ENCODE measurements at places on chromosomes 7 and 10.

DNA sequence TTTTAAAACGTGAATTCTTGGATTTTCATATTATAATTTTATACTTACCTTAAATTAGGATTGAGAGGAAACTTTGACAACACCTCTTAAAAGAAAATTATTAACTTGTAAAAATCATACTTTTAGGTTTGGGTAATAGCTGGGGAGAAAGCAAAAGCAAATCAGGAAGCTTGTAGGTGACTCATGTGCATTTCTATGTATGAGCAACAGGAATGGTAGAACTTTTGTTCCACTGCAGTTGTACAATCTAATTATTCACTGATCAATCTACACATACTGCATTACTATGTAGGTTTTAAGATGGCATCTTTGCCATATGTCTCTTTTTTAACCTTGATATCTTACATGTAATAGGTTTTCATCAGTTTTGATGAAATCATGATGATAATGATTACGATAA, 223.2 kb downstream of the PRKG1 start:
- no peak for DNase-seq

DNA sequence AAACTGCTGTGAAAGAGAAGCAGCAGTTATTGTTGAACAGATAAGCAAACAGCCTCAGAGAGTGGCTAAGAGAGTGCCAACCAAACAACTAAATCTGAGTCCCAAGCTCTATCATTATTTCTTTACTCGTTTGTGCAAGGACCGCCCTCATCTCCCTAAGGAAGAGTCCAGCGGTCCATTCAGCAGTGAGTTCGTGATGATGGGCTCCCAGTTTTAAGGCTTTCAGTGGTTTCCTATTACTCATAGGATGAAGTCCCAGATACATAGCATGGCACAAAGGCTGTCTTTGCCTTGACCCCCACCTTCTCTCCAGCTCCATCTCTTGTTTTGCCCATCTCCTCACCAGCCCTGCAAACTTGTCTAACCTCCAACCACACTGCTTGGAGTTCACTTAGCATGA, 24.3 kb upstream of the PDE1C start:
- no peak for DNase-seq

DNA sequence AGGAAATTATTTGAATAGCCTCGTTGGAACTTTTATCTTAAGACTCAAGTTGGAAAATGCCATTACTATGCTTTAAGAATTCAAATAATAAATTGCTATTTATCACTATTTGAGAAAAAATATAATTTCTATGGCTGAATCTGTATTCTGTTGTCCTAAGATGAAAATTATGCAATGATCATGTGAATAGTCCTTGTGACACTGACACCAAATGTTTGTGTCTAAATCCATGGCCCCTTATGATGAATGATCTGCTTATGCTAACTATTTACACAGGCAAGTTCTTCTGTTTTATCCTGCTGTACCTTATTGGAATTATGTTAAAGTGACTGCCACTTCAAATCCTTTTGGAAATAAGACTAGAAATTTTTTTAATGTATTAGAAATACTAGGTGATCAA, 208.7 kb downstream of the DOCK4 start:
- no peak for DNase-seq

GRCh38 chr10:68153473-68154210, 44.4 kb downstream of the MYPN start:
- no peak for DNase-seq

- no peak for DNase-seq
Measured at GRCh38 chr7:150897502-150898474, 45.5 kb downstream of the AOC1 start.

- no peak for DNase-seq
Measured at GRCh38 chr10:47297866-47298540, 2.0 kb upstream of the GDF10 start.

DNA sequence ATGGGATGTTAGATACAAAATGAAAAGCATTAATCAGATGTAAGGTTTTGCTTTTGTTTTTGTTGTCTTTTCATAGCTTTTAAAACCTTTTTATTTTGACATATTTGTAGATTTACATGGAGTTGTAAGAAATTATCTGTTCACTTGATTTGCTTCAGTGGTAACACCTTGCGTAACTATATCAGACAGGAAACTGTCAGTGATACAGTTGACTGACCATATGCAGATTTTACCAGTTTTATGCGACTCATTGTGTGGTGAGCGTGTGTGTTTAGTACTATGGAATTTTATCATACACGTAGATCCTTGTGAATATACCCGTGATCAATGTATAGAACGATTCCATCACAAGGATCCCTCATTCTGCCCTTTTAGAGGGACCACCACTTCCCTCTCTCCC, 701.4 kb downstream of the SUGCT start:
- DNase-seq = no peak

GRCh38 chr7:139737221-139738100, 40.3 kb downstream of the HIPK2 start:
- DNase-seq = no peak

DNA sequence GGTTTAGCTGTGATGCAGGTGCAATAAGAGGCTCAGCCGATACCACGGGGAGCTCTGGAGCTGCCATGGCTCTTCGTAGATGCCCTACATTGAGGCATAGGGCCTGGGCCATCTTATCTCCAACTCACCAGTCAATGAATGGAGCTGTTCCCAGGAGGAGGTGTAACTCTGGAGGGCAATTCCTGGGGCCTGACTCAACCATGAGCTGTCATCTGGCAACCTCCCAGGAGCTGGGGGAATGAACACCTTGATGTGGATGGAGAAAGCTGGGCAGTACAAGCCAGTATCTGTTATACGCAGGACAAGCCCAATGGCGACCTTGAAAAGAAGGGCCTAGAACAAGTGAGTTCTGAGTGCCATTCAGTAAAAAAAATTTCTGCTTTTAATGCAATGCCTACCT, 224.0 kb upstream of the PLXDC2 start:
- no peak for DNase-seq

DNA sequence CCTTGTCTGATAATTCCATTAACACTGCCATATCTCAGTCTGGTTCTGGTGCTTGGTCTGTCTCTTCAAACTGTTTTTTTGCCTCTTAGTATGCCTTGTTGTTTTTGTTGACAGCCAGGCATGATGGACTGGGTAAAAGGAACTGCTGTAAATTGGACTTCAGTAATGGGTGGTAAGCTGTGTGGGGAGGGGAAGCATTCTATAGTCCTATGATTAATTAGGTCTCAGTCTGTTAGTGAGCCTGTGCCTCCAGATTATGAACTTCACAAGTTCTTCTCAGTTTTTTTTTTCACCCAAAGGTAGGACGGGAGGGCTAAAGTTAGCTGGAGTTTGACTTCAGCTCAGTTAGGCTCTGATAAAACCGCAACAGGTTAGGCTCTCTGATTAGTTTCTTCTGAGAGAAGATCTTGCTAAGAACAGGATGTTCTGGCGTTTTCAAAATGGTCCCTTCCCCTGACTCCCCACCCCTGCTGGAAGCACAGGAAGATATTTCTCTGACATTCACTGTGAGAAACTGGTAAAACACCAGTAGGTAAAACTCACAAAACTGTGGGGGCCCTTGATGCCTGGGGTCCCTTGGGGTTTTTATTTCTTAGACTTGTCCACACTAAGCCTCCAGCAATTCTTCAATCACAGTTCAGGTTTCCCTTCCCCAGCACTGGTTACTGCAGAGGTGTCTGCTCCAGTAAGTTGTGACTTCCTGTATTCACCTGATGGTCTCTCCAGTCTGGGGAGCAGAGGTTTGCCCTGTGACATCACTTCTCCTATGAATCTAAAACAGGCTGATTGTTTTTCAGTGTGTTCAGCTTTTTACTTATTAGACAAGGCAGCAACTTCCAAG, 43.3 kb upstream of the CCDC71L start:
- no peak for DNase-seq

GRCh38 chr10:73168465-73168803, 515 bp downstream of the FAM149B1 start:
- no peak for DNase-seq

DNA sequence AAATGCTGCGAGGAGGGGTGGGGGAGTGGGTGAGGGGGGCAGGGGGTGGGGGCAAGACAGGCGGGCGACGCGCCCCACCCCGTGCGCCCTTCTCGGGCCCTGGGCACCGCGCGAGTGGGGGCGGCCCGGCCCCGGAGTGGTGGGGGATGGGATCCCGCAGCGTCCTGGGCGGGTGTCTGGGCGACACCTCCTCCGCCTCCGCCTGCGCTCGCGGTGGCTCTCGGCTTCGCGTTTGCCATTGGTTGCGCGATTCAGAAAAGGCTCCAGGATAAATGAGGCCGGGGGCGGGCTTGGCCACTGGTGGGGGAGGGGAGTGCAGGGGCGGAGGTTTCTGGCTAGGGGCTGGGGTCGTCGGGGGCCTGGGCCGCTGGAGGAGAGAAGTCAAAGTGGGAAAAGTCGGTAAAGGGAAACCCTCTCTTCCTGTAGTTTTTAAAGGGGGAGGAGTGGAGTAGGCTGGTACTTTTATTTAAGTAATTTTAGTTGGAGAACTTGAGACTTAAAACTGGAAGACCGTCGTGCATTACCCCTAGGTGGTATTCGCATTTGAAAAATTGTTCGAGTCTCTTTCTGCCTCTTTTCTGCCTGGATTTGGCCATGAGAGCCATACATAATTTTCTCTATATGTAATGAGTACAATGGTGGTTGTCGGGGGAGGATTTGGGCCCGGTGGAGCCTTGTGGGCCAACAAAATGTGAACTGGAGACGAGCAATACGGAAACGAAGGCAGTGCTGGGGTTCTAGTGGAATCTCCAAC, 992 bp upstream of the IGF2BP3 start:
- DNase-seq = no peak

DNA sequence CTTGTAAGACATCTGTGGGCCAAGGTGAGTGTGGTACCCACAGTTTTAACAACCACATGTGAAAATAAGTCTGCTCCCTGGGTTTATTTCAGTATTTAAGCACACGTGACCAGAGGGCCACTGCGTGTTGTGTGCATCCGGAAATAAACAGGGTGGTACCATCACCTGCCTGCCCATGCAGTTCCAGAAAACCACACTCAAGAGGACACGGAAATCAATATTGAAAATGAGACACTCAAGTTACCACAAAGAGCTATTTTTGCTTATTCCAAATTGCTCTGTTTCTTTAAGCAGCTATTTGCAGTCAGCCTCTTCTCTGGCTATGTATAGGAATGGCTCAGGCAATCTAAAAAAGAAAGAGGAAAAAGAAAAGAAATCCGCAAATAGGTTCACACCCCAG, 71.8 kb upstream of the LOXL4 start:
- no peak for DNase-seq

DNA sequence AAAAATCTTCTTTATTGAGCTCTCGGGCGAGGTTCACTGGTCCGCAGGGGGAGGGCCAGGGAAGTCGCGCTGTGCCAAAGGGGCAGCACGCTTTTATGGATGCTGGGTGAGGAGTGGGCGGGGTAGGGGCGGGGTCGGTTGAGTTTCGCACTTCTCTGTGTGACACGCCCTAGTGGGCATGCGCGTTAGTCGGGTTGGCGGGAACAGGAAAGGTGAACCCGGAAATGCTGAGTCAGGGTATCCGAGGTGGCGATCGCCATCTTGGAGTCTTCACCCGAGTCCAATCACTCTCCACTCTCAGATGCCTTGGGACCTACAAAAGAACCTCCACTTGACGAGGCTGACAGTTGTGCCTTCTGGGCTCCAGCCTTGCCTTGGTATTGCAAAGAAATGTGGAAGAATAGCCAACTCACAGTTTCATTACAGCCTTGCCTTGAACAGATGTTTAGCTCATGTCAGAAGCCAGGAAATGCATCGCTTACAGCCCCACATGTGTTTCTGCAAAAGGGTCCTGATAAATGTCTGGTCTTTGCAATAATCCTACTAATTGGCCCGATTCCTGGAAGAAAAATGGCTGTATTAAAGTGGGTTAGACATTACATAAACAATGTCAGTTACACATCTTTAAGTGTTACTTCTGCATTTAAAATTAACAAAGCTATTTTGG, 64.1 kb downstream of the AHR start:
- no peak for DNase-seq

DNA sequence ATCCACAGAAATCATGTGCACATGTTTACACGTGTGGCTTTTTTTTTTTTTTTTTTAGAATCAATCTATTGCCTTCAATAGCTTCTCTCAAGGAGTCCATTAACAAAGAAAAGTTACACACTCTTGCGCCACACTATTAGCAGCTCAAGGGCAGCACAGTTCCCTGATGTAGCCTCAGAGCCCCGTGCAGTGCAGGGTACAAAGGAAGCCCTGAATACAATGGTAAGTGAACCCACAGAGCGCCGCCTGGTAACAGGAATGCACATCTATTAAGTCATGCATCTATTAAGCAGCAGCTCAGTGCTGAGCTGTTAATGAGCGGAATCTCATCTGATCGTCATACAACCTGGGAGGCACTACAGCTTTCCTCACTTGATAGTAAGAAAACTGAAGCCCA, 113.7 kb upstream of the PDLIM1 start:
- no peak for DNase-seq

DNA sequence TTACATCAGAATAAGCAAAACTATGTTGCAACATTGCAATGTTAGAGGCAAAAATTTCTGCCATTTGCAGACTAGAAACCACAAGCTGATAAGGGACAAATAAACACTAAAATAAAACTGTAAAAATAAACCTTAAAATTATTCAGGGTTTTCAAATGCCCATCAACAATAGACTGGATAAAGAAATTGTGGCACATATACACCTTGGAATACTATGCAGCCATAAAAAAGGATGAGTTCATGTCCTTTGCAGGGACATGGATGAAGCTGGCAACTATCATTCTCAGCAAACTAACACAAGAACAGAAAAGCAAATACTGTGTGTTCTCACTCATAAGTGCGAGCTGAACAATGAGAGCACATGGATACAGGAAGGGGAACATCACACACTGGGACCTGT, 385.0 kb downstream of the PHF14 start:
- DNase-seq = no peak

GRCh38 chr10:45238896-45239295, 76.5 kb downstream of the OR13A1 start:
- DNase-seq = no peak

DNA sequence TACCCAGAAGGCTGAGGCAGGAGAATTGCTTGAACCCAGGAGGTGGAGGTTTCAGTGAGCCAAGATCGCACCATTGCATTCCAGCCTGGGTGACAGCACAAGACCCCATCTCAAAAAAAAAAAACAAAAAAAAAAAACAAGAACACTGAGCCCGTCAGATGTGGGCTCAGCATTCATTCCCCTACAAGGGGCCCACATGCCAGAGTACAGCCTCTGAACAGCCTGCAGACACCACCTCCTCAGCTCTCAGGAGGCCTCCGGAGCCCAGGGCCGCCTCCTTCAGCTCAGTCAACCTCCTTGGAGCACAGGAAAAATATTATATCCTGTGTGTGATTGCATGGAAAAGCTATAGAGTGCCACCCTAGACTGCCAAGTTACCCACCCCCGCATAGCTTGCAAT, 112.3 kb downstream of the ABLIM1 start:
- DNase-seq = no peak

DNA sequence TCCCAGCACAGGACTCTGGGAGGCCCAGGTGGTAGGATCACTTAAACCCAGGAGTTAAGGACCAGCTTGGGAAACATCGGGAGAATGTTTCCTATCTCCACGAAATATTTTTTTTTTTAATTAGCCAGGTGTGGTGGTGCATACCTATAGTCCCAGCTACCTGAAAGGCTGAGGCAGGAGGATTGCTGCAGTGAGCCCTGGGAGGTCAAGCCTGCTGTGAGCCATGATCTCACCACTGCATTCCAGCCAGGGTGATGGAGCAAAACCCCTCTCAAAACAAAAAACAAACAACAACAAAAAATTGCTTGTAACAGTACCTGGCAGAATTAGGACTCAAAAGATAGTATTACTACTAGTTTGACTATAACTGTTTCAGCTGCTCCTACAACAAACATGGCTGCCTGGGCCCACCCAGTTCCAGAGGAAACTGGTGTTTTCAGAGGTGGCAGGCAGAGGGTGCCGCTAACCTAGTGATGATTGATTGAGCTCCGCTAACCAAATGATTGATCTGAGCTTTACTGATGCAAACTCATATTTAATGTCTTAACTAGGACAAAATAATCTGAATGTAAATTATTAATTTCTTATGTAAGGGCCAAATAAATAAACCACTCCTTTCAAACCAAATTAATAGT, 57.0 kb downstream of the AP3M1 start:
- no peak for DNase-seq

All from stimulated activated CD8-positive, alpha-beta memory T cell treated with anti-CD3 and anti-CD28 coated beads, Interleukin-4, amount 100 ng/mL, for 4 hours (primary cell).